ENCODE measurements at places on chromosomes 6 and 20.

DNA sequence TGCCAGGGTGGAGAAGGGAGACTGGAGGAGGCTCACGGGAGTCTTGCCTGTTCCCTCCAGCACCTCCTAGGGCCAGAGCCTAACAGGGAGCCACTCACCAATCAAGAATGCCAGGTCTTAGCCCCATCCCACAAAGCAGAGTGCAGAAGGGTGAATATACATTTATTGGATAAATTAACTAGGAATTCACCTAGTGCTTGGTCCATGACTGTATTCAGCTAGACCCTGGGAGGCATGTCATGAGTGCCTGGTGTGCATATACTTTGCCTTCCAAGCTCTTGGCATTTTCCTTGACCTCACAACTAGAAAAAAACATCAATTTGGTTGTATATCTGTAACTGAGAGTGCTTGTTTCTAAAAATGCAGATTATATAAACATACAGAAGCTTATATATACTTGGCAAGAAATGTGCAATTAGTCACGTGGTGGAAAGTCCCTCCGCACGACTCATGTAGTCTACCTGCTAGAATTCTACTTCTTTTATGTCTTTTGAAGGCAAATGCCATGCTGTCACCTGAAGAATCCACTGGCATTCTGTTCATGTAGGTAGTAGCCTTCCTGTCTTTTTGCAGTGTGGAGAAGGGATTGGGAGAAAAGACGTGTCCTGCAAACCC is 991.0 kb downstream of the KIF16B start:
- no peak for DNase-seq

- DNase-seq = no peak
Measured at GRCh38 chr6:68704485-68704884, 69.4 kb downstream of the ADGRB3 start.

- no peak for DNase-seq
Measured at GRCh38 chr6:39654121-39654520, 71.1 kb downstream of the KIF6 start.

- DNase-seq = no peak
Measured at GRCh38 chr20:63206878-63207277, 9.1 kb downstream of the YTHDF1 start.

- DNase-seq = no peak
Measured at GRCh38 chr6:25642667-25643328, 9.2 kb upstream of the SCGN start.

- no peak for DNase-seq
Measured at GRCh38 chr6:29676981-29677601, 3.9 kb downstream of the ZFP57 start.

GRCh38 chr20:48723308-48724264 is 104.2 kb downstream of the PREX1 start:
- DNase-seq = no peak

GRCh38 chr6:52098721-52099120 is 11.3 kb upstream of the PKHD1 start:
- DNase-seq = no peak

DNA sequence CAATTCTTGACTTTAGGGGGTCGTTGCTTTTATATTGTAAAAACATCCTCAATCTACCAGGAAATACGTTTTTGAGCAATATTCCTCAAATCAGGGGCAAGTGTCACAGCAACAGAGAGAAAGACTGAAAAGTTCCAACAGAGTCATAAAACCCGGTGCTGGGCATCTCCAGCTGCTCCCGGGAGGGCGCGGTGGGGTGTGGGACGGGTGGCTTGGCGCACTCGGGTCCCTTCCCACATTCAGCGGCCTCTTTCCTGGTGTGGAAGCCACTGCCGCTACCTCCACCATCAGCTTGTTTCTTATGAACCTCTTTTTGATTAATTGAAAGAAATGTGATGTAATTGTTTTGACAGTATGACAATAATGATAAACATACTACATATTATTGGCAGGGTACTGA is 98.2 kb downstream of the IRF4 start:
- no peak for DNase-seq

DNA sequence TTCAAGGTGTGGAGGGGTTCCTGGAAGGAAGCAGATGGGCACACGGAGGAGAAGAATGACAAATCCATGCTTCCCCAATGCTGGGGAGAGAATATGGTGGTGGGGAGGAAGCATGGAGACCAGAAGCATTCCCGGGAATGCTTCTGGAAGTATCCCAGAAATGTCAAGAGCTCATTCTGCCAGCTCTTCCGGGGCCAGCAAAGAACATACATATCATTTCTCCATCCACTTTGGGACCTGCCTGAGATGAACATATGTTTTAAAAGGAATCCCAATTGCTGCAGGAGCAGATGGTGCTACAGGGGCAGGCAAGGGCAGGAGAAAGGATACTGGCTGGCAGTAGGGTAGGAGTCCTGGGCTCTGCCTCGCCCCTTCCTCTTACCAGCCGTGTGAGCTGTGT is 37.9 kb upstream of the CCDC167 start:
- no peak for DNase-seq

GRCh38 chr6:25318589-25318988 is 39.4 kb downstream of the CARMIL1 start:
- no peak for DNase-seq

GRCh38 chr20:38135651-38136420 is 29.2 kb downstream of the TGM2 start:
- no peak for DNase-seq

GRCh38 chr20:5714261-5715041 is 35.8 kb upstream of the SHLD1 start:
- DNase-seq = peak; percentile 23

- DNase-seq = no peak
Measured at GRCh38 chr6:128515550-128516513, 4.6 kb downstream of the PTPRK start.

DNA sequence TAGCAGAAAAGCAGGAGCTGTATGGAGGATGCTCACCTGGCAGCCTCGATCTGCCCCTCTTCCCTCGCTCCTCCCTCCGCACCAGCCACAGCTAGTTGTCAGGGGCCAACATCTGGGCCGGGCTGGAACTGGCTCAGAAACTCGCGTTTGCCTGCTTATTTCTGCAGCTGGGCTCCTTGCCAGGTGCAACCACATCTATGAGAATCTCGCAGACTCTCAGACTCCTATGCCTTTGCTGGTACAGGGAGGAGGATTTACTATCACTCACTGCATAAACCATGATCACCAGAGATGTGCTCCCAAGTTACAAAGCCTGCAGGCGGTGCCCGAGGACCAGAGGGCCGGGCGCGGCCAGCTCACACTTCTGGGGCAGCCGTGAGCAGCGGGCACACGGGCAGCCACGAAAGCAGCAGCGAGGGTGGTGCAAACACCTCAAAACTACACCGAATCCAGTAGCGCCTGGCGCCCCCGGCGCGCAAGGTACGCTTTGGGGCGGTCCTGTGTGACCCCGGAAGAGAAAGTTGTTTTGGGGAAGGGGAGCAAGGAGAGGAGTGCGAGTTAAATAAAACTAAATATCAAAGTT is 577 bp upstream of the LRRC1 start:
- DNase-seq = peak; percentile 81

DNA sequence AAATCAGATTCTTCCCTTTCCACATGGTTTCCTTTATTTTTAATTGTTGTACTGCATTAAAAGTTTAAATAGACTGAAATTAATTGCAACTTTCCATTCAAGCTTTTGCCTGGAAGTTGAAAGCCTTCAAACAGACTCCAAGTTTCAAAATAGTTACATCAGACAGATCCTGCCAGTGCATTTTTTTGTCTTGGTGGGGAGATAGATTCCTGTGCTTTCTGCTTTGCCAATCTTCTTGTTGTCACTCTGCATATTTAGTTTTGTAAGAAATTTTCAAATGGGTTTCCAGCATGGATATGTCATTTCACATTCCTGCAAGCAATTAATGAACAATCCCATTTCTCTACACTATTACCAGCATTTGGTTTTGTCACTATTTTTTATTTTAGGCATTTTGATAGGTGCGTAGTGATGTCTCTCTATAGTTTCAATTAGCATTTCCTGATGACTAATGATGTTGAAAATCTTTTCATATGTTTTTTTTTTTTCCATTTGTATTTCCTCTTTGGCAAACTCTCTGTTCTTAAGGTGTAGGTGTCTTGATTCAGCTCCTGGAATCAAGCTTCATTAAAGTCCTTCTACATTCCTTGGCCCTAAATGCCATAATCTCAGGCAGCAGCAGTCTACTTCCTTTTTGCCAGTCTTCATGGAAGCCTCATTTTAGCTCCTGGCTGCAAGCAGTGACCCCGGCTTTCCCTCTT is 40.5 kb downstream of the SCP2D1 start:
- DNase-seq = no peak

Data from muscle of arm (tissue), 14 donors.